Stimulated activated CD8-positive, alpha-beta memory T cell treated with anti-CD3 and anti-CD28 coated beads, Interleukin-2, amount 100 ng/mL, for 1 hour (primary cell): ENCODE measurements at places on chromosomes 3 and 15.

DNA sequence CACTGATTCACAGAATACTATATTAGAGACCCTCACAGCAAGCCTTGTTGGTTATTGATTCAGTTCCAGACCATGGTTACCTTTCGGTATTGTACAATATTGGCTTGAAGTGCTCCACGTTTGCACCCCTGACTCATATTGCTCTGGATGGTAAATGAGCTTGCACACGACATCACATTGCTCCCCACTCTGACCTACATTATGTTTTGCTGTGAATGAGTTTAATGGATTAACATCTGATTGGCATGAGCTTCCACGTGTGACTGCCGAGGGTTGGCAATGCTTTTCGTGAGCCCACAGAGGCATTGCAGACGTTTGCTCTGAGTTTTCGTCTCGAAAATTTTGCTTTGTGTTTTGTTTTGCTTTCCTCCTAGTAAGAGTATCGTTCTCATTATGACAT lies 225.8 kb upstream of the ICE2 start:
- no peak for DNase-seq

DNA sequence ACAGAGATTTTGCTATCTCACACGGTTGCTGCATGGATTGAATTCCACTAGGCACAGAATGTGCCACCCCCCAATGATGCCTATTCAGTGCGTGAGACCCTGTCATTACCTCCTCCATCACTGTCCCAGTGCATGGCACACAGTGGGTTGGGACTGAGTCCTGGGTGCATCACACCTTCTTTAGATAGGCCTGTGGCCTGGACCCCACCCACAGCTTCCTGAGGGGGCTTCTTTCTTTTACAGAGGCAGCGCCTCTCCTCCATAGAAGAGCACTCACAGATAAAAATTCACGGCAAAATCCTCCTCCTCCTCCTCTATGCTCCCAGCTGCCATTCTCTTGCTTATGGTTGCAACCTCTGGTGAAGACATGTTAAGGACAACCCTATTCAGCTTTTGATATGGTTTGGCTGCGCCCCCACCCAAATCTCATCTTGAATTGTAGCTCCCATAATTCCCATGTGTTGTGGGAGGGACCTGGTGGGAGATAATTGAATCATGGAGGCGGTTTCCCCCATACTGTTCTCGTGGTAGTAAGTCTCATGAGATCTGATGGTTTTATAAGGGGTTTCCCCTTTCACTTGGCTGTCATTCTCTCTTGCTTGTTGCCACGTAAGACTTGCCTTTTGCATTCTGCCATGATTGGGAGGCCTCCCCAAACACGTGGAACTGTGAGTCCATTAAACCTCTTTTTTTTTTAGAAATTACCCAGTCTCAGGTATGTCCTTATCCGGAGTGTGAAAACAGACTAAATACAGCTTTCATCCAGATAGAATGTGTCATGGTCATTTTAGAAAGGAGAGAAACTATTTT lies 147.6 kb downstream of the KLF13 start:
- no peak for DNase-seq

DNA sequence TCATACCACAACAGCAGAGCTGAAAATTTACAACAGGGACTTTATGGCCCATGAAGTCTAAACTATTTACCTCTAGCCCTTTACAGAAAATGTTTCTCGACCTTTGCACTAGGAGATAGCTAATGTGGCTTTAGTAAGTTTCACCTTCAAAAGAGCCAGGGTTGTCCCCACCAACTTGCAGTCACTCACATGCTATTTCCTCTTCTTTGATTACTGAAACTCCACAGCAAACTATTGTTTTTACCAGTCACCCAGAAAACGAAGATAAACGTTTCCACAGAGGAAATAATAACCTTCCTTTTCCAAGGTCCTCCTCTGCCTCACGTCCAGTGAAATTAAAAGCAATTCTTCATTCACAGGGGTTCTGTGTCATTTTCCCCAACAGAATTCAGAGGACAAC lies 48.2 kb downstream of the WWTR1 start:
- no peak for DNase-seq

GRCh38 chr3:195794708-195795107 lies 17.0 kb downstream of the MUC4 start:
- DNase-seq: no peak

GRCh38 chr15:29680465-29681165 lies 141.7 kb downstream of the TJP1 start:
- no peak for DNase-seq

DNA sequence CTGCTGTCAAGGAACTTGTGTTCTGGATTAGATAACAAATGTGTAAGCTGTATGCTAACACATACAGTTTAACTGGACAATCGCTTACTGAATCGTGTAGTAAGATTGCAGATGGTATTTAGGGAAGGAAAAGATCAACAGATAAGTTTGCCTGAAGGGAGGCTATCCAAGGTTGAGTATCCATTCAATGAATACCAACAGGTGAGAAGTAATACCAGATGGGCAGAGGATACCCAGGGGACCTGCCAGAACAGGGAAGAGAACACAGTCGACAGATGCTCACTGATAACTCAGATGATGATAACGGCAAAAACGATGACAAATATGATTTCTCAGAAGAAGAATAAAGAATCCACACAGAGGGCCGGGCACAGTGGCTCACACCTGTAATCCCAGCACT lies 3.2 kb upstream of the UACA start:
- DNase-seq: no peak

DNA sequence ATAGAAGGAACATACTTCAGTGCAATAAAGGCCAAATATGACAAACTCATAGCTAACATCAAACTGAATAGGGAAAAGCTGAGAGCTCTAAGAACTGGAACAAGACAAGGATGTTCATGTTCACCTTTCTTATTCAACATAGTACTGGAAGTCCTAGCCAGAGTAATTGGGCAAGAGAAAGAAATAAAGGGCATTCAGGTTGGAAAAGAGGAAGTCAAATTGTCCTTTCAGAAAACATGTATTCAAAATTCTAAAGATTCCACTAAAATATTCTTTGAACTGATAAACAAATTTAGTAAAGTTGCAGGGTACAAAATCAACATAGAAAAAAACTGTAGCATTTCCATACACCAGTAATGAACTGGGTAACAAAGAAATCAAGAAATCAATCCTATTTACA lies 12.2 kb upstream of the ZNF197 start:
- no peak for DNase-seq

GRCh38 chr3:160678292-160678842 lies 1.4 kb downstream of the ARL14 start:
- no peak for DNase-seq

DNA sequence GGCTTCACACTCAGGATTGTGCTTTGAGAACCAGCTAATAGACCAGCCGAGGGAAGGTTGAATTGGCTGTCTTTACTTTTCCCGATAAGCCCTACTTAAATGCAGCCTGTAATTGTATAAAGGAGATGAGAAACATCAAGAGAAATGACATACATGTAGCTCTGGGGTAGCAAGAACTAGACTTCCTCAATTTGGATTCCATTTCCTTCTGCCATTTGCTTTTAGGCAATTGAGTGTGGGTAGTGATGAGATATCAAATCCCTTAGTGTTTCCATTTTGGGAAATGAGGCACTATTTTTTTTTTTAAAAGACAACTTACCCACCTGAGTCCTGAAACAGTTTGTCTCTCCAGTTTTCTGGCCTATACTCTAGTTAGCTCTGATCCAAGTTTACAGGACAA lies 2.2 kb downstream of the INAFM2 start:
- DNase-seq: no peak

- no peak for DNase-seq
Measured at GRCh38 chr3:5485427-5485826, 297.9 kb downstream of the EDEM1 start.

DNA sequence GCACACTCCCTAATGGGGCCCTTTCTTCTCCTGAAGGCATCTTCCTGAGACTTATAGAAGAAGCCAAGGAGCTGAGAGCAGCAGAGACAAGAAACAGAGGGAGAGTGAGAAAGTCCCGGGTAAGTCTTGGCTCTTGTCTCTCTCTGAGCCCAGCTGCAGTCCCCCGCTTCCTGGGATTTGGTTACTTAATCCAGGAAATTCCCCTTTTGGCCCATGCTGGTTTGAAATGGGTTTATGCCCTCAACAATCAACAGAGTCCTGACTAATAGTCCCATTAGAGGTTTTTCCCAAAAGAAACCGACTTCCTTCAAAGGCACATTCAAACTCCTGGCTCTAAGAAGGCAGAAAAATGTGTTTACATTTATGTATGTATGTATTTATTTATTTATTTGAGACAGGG lies 22.0 kb downstream of the TMEM158 start:
- DNase-seq: no peak

DNA sequence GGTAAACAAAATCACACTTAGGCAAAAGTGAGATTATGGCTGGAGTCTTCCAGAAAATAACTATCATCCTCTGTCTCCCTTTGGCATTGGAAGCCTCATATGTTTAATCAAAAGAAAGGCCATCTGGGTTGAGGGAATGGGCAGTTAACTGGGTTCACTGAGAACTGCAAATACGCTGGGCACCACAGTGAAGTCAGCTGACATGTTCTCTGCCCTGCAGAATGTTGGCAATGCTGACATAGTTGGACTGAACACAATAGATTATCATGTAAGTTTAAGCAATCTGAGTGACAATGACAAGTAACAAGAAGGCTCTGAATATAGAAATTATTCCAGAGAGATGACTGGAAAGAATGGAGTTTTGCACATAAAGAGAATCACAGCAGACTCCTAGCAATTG lies 43.8 kb upstream of the SLC25A26 start:
- no peak for DNase-seq

DNA sequence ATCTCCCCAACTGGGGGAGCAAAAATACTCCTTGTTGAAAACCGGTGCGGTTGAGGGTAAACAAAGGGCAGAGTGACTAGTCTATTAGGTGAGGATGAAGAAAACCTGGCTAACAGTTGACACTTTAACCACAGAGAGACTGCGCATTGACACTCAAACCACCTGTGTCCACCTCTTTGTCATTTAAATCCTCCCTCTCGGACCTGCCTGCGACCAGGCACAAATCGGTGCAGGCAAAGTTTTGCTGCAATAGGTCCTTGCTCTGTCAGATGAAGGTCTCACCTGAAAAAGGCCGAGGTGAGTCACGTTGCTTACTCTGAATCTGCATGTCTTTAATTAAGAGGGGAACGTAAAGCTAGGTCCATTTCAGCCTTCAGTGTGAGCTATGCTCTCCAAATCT lies 494.1 kb upstream of the DPPA4 start:
- DNase-seq: no peak

- DNase-seq: no peak
Measured at GRCh38 chr3:190097617-190098016, 23.1 kb downstream of the P3H2 start.

DNA sequence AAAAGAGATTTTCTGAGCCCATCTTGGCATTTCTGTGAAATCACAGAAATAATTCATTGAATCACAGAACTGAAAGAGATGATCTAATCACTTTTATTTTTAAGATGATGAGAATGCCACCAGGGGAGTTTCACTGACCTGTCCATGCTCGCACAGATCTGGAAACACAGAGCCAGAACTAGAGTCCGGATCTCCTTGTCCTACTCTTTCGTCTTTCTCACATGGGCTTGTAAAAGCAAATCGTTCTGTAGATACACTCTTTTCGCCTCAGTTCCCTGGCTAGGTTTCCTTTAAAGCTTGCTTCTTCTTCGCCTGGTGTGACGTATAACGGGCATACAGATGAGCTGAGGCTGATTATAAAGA lies 122.5 kb upstream of the SPRED1 start:
- no peak for DNase-seq

DNA sequence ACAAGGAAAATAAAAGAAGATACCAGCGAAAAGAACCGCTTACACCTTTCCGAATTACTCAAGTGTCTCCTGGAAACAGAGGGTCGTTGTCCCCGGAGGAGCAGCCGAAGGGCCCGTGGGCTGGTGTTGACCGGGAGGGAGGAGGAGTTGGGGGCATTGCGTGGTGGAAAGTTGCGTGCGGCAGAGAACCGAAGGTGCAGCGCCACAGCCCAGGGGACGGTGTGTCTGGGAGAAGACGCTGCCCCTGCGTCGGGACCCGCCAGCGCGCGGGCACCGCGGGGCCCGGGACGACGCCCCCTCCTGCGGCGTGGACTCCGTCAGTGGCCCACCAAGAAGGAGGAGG lies 325 bp downstream of the ALCAM start:
- DNase-seq: no peak

DNA sequence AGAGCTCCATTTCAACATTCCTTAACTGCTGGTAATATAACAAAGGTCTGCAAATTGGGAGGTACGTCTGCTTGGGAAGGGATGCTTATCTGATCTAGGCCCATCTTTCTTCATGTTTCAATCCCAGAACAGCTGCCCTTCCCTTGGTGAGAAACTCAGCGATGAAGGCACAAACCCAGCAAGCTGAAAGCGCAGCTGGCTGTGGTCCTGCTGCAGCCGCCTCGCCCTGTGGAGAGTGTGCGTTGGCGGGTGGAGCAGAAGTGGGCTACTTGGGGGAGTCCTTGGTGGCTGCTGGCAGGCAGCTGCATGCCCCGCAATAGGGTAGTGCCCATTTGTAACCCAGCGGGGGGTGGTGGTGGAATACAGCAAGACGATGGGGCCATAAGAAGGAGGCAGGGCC lies 160.6 kb upstream of the WNT5A start:
- no peak for DNase-seq

GRCh38 chr3:12135029-12135657 lies 23.6 kb downstream of the TIMP4 start:
- no peak for DNase-seq

GRCh38 chr3:132346841-132347736 lies 29.9 kb downstream of the ACP3 start:
- no peak for DNase-seq

DNA sequence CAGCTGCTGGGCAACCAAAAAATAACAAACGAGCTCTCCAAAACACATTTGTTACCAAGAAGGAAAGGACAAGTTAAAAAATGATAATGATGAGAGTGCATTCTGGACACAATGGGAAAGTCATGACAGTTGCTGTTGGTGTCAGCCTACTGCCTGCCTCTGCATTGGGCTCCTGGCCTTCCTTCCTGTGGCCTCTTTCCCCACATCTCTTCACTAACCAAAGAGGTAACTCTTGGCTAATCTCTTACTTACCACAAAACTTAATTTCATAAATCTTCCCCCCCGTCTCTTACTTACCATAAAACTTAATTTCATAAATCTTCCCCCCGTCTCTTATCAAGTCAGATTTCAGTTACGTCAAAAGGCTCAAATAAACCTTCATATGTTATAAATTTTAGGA lies 58.6 kb downstream of the AGTR1 start:
- DNase-seq: no peak

DNA sequence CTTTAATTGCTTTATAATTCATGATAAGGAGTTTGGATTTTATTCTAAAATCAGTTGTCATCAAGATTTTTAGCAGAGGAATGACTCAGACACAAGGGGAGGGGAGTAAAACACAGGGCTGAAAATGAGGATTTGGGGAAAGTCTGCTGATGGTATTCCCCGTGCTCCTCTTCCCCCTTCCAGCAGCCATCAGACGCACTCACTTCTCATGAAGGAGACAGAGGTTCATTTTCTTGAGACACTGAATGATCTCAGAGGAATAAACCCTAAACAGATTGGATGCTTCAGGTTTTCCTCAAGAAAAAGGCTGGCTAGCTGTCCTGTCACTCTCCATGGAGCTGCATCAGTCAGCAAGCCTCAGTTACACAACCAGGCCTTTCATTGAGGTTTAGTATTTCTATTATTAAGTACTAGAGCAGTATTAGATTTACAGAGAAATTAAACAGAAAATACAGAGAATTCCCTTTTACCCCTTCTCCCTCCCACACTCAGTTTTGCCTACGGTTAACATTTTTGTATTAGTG lies 166.4 kb downstream of the C3orf70 start:
- no peak for DNase-seq
